ENCODE measurements at places on chromosomes 12 and 14.

- DNase-seq, result no peak
Observed at GRCh38 chr12:95634622-95635621, 83.6 kb upstream of the USP44 start.

- DNase-seq, result no peak
Observed at GRCh38 chr14:73623504-73624054, 11.3 kb downstream of the ACOT6 start.

GRCh38 chr12:119412811-119413794, 78.6 kb downstream of the CCDC60 start:
- no peak for DNase-seq

DNA sequence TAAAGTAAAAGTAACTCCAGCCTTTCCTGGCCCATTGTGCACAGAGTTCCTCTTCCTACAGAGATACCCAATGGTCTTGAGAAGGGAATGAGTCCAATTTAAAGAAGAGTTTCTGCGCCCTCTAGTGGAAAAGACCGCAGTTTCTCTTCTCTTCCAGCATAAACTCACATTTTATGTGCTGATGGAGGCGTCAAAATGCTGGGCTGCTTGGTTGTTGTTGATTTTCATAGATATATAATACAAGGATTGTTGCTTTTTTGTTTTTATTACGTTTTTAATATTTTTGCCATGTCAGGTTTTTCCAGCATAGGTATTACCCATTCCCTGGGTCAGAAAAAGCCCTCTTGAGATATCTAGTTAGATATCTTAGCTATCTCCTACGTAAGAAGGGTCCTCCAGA, 356.9 kb upstream of the STXBP6 start:
- no peak for DNase-seq

GRCh38 chr12:90979951-90980350, 24.8 kb downstream of the EPYC start:
- no peak for DNase-seq

GRCh38 chr12:65022960-65023359, 98.1 kb downstream of the WIF1 start:
- no peak for DNase-seq

DNA sequence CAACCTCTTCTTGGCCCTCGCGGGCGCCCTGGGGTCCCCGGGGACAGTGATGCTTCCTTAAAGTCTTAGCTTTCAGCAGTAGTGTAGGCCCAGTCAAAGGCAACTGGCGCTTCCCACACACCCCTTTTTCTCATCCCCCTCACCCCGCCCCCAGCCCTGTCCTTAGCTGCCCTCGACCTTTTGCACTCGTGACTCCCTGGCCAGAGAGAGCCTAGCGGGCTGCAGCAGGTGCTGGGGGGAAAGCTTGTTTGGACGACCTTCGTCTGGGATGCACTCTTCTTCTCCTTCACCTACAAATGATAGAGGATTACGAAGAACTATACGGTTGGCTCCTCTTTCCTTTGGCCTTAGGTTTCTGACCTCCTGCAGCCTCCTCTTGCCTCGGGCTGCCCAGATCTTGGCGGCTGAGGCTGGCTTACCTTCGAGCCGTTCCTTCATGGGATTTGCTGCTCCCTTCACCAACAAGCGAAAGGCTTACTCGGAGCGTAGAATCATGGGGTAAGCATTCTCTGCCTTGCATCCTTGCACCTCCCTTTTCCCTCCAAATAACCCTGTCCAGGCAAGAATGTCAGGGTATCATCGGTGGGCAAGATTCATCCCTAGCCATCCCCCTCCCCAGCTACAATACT, 815 bp downstream of the COQ10A start:
- DNase-seq, result no peak

DNA sequence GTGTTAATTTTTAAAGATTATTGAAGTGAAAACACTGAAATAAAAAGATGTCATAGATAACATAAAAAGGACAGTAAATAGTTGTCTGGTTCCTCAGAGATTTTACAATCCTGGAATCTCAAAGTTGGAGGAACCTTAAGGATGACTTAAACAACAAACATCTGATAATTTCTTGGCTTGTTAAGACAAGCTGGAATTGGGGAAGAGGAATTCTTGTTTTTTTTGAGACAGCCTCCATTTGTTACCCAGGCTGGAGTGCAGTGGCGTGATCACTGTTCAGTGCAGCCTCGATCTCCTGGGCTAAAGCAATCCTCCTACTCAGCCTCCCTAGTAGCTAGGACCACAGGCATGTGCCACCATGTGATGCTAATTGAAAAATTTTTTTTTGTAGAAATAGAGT, 2.3 kb downstream of the ZNF410 start:
- DNase-seq, result no peak

DNA sequence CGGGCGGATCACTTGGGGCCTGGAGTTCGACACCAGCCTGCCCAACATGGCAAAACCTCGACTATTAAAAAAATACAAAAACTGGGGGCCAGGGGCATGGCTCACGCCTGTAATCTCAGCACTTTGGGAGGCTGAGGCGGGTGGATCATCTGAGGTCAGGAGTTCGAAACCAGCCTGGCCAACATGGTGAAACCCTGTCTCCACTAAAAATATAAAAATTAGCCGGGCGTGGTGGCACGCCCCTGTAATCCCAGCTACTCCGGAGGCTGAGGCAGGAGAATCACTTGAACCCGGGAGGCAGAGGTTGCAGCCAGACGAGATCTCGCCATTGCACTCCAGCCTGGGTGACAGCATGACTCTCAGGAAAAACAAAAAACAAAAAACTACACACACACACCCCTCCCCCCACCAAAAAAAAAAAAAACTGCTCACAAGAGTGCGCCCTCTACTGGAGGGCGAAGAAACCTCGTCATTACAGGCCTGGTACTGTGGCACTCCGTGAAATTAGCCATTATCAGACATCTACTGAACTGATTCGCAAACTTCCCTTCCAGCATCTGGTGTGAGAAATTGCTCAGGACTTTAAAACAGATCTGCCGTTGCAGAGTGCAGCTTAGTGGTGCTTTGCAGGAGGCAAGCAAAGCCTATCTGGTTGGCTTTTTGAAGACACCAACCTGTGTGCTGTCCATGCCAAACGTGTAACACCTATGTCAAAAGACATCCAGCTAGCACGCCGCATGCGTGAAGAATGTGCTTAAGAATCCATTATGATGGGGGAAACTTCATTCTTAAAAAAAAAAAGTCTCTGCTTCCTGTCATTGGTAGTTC, 7.7 kb downstream of the PPP1R3E start:
- no peak for DNase-seq

GRCh38 chr12:83074358-83074894, 387.7 kb downstream of the TMTC2 start:
- DNase-seq, result no peak

- no peak for DNase-seq
Observed at GRCh38 chr12:46368138-46368537, 4.4 kb downstream of the SLC38A2 start.

DNA sequence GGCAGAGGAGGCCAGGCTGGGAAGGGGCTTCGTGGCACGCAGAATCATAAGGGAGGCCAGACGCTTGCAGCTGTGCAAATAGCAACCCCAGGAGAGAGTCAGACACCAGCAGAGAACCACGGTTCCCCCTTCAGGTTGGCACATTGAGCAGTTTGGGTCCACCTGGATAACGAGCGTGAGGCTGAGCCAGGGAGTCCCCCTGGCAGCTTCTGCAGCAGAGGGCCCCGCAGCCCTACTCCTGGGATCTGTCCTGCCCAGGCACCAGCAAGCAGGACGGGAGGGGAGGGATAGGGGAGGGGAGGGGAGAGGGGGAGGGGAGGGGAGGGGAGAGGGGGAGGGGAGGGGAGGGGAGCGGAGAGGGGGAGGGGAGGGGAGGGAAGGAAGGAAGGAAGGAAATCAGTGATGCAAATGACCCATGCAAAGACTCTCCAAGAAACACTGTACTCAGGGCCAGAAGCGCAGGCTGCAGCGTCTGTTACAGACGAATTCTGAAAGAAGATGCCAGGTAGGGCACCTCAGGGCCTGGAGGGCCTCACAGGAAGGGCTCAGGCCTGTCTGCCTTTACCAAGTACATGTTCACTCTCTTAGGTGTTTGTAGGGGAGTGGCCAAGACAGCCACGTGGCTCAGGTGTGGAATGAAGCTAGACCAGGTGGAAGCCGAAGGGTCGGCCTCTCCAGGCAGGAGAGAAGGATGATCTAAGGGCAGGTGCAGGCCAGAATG, 32.3 kb upstream of the MMP17 start:
- no peak for DNase-seq

DNA sequence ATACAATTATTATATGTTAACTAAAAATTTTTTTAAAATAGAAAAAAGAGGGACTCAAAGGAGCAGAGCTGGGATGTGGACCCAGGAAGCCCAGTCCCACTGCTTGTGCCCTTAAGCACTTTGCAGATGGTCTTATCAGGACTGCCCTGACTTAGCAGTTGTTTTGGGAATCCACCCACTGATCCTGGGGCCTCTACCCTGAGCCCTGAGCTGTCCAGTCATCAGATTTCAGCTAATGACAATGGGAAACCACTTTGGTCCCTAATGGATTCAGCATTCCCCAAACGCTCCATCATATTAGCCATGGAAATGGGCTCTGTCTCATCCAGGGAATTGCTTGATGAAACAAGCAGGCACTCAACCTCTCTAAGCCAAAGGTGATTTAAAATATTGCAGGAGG, 22.5 kb upstream of the WSCD2 start:
- no peak for DNase-seq

- no peak for DNase-seq
Observed at GRCh38 chr14:58296726-58297125, 1.6 kb upstream of the ARID4A start.

All from cerebellar nuclear complex (tissue), 1 donor.